Sciatic nerve (tissue), 2 donors: ENCODE measurements at places on chromosomes 6 and 20. TPM values are rescaled to one million over a fixed set of nuclear protein-coding genes. Genes with fewer than 3 reads are reported as not detected.

The RAMACL gene
- 4.3 TPM for total RNA-seq

The TFAP2D gene
- total RNA-seq: not detected

The SLC9A8 gene
- total RNA-seq: 14.4 TPM

- no peak for DNase-seq
These were observed 19.4 kb upstream of the TRAF3IP2 start for GRCh38 chr6:111625099-111625416.

The GFRAL gene
- total RNA-seq: 0.22 TPM

DNA sequence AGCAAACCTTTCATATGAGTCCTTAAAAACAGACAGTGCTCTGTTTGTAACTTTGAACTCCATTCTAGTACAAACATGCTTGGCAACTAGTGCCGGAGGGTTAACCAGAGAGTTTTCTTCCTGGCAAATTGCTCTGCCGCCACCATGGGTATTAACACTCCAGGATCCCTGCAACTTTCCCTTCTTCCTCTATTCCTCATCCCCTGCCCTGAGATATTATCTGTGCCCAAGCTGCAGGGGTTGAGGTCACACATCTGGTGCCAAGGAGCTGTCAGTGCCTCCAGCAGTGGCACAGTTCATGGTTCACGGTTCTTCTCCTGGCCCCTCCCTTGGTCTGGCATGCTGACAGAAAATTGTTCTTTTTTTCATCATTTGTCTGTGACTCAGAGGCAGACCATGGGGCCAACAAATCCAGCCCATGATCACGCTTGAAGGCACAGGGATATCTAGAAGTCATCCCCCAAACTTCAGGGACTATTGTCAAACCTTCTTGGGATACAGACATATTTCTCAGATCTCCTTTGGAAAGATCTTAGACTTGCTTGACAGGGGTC lies 77.5 kb downstream of the ATXN1 start:
- DNase-seq: no peak

The FRK gene
- 0.85 TPM for total RNA-seq

DNA sequence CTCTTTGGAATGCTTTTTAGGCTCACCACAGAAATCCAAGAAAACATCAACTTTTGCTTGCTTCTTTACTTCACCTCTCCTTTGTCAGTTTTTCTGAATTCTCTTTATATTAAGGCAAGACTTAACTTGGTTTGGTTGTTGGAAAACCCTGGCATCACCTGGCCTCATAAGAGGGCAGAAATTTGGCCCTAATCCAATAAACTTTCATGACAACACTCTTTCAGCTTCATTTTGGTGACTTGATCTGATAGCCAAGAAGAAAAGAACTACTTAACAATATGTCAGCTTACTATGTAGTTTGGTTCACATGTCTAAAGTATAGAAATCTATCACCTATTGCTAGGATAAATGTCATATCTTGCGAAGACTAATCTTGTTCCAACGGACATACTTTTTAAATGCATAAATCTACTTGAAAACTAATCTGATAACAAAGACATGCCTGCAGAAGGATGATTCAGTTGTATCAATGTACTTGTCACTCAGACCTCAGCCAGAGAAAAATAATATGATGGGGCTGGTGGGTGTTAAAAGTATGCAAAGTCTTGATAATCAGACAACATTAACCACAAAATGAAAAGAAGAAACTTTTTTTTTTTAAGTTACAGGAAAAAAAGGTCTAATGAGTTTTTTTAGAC lies 19.3 kb upstream of the HBS1L start:
- DNase-seq: no peak

The TTK gene
- total RNA-seq: 0.80 TPM

The TAP2 gene
- 26.3 TPM for total RNA-seq

- DNase-seq: no peak
These were observed 48.1 kb upstream of the GCLC start for GRCh38 chr6:53593001-53593488.

- no peak for DNase-seq
These were observed 65.4 kb upstream of the HDDC2 start for GRCh38 chr6:125367036-125367782.

The ACOT8 gene
- 19.7 TPM for total RNA-seq

DNA sequence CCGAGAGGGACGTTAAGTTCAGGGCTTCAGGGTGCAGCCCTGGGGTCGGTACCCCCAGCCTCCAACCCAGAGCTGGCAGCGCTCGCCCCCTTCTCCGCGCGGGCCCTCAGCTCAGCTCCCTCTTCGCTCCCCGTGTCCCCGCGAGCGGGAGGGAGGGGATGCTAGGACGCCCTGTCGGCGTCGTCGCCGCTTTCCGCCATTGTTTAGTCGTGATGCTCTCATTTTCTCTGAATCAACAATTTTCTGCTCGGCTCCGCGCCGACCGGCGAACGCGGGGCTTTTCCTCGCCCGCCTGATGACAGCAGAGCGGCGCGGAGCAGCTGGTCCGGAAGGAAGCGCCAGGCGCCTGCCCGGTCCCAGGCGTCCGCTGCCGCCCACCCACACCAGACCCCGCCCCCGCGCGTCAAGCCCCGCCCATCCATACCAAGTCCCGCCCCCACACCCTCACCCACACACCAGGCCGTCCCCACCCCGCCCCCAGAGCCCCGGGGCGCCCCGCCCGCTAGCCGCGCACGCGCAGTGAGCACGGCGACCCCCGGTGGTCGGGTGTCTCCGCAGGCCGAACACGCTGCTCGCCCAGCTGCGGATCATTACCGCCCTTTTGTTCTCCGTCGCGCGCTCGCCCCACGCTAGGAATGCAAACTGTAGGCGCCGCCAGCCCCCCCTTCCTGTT lies 50.1 kb upstream of the SLC32A1 start:
- DNase-seq: peak; percentile 66
